Right hindlimb (tissue), 1 donor: ENCODE measurements at places on chromosomes 1 and 21.

DNA sequence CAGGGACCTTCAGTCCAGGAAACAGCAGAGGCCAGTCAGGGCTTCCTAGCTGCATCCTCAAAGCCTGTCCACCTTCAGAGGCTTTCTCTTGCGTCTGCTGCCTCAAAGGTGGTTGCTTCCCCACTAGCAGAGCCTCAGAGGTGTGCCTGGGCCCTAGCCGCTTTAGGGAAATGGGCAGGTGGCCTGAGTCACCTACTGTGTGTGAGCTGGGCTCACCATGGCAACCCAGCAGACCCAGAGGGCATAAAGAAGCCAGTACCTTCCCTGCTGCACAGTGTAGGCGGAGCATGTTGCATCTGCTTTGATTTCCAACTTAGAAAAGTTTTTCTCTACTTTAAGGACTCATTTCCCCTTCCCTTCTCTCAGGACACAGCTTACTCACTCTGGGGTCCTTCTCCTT is 12.5 kb downstream of the SLC9A1 start:
- no peak for DNase-seq

DNA sequence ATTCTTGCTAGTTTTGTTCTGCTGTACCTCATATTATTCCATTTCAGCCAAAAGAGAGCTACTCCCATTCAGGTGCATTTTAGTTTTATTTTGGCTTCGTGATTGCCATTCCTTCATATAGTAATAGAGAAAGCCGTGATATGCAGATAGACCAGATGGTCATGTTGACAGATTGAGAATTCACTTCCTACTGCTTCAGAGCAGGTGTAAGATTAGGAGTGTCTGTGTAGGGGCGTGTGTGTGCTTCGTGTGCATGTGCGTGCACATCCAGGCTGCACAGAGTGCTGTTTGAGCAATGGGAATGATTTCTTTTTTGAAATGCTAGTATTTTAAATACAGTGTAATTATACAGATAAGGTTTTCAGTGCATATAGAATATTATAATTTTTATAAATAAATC is 10.3 kb downstream of the NFIA start:
- DNase-seq, result no peak

- no peak for DNase-seq
These were observed 87.4 kb upstream of the TMEM51 start for GRCh38 chr1:15066191-15066590.

GRCh38 chr1:119884711-119885110 is 11.6 kb downstream of the ADAM30 start:
- DNase-seq, result no peak

DNA sequence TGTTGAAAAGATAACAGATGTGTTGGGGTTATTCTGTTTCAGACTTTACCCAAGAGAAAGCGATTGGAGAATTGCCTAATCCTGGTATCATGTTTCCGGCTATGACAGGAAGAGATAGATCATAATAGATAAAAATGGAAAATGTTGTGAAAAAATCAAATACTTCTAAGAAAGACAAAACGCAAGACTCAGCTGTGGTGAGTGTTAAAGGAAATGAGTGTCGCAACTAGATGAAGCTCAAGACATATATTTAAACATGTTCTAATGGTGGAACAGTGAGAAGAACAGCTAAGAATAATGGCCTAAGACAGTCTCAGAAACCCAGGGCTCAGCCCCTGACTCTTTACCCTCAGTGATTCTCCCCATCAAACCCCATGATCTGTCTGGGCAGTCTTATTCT is 426.7 kb upstream of the RUNX1 start:
- no peak for DNase-seq

DNA sequence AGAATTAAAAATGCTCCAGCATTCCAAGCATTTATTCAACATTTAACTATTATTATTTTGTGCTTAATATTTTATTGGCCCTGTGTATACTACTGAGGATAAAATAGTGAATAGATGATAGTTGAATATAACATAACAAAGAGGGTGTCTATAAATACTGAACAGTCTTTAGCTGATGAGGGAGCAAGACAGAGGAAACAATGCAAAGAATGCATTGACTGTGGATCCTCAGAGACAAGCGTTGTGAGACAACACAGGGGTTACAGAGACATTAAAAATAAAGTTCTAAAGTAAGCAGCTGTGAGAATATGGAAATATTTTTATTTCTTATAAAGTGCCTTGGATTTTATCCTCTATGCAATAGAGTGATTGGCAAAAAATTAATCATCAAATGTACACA is 1133.1 kb downstream of the PLA2G4A start:
- DNase-seq, result no peak

DNA sequence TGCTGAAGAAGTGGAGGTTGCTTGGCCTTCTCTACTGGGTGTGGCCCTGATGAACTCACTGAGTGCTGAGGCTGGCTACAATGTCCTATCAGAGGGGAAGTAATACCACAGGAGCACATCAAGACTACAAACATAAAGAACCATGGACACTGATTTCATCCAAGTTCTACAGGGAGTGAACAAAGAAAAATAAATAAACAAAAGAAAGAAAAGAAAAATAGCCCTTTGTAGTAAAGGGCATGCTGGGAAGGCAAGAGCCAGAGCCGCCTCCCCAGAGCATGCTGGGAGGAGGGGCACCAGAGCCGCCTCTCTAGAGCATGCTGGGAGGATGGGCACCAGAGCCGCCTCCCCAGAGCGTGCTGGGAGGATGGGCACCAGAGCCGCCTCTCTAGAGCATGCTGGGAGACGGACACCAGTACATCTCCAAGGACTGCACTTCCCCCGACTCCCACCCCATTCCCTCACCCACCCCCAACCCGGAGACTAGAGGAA is 65.9 kb downstream of the LAMC2 start:
- no peak for DNase-seq

GRCh38 chr1:209755926-209756614 is at the start of gene TRAF3IP3:
TRAF3IP3 (plus strand) TSS chr1:209756053; CDS start chr1:209760040, 3,987 bp downstream.
- DNase-seq, result no peak

- DNase-seq, result no peak
These were observed 74.4 kb upstream of the GRIK3 start for GRCh38 chr1:37108596-37109188.

- no peak for DNase-seq
These were observed 83.6 kb upstream of the NRIP1 start for GRCh38 chr21:15148437-15148836.

GRCh38 chr21:14768042-14768441 is 221.9 kb upstream of the SAMSN1 start:
- DNase-seq, result no peak

DNA sequence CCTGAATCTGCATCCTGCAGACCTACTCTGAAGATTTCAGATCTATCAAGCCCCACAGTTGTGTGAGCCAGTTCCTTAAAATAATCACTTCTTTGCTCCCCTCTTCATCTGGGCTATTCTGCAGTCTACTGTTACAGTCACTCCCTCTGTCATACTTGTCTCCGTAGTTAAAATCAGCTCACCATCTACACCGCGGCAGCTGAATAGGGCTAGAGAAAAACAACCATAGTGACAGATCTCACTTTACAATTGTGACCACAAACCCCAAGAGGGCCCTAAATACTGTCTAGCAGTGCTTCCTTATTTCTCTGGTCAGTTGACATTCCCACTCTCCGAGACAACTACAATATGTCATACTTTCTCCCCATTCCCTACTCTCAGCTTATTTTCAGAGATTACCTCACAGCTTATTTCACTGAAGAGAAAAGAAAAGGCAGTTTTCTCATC is 12.9 kb downstream of the DESI2 start:
- peak; percentile 48 for DNase-seq

- peak; percentile 58 for DNase-seq
These were observed 24.4 kb downstream of the FOXO6 start for GRCh38 chr1:41385398-41386195.

DNA sequence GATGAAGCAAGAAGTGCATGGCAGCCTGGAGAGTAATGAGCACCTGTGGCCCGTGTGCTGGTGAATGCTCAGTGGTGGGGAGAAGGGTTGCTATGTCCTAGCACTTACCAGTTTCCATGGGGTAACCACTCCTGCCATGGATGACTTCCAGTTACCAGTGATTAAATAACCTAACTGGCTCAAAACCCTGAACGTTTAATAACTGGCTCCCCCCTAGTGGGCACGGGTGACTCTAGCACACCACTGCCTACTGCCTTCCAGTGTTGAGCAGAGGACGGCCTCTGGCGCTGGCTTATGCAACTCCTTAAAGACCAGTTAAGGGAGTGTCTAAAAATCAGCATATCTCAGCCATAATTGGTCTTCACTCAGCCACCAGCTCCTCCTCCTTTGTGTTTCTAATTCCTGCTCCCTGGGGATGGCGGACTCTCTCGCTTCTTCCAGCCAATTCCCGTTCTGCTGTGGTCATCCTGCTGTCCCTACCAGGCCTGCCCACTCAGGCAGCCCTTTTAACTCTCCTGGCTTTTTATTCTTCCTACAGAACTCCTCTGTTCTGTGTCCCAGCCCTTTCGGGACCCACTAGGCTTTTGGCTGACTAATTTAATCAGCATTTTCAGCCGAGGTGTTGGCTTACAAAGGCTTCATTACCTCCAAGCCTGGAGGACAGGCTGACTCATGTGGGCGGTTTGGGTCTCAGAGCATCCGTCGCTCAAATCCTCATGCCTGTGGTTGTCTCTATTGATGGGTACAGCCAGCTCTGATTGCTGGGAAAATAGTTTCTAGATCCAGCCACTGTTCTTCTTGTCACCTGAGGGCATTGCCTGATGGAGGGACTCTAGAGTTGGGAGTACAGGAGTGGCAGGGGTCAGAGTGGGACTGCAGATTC is 332.4 kb downstream of the CAMTA1 start:
- peak; percentile 56 for DNase-seq

DNA sequence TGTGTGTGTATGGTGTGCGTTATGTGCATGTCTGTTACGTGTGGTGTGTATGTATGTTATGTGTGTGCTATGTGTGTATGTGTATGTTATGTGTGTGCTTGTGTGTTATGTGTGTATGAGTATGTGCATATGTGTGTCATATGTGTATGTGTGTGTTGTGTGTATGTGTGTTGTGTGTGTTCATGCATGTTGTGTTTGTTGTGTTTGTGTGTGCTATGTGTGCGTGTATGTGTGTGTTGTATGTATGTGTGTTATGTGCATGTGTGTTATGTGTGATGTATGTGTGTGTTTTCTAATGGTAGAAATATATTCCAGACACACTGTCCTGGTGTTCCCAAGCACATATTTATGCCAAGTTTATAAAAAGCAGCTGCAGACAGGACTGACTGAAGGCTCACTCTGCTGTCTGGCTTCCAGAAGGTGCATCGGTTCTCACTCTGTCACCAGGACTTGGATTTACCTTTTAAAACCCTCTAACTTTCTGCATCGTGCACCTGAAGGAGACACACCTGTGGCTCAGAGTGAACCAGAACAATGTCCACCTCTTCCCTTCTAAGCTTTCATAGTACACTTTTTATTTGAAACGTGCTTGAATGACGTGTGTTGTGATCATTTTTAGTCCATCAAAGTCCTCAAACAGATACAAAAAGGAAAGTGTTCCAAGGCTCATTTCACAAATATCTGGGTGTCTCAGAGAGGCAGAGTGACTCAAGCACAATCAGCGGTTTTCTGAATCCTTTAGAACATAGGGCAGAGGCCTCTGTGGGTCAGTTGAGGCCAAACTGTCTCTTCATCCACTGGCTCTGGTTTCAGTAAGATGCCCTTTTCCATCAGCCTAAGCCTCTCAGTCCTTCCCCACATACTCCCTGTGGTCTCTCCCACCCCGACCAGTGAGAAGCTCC is 49.9 kb downstream of the TOMM20 start:
- DNase-seq, result no peak

DNA sequence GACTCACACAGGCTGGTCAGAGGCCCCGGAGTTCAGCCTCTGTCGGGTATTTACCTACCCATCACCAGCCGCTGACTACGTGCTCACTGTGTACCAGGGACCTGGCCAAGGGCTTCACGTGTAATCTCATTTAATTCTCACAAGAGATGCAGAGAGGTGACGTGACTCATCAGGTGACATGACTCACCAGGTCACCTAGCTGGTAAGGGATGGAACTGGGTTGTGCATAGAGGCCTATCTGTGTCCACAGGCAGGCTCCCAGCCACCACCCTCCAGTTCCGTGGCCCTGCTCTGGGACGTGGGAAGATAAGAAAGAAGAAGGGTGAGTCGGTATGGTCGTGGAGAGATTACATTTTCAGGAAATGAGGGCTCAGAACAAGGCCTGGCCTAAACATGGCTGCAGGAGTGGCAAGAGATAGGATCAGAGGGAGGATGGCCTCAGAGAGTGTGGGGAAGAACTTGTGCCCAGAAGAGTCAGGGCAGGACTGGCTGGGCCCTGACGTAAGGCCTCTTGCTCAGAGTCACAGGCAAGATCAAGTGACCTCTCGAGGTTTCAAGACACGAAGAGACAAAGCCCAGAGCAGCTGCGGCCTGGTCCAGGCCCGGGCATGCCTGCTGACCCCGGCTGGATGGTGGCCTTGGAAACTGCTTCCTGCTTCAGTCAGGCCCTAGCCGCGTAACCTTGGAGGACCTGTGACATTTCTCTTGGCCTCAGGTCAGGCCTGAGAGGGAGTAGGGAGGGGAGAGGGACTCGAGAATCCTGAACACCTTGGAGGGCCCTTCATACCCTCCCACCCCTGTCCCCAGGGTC is 52.7 kb upstream of the WASF2 start:
- DNase-seq, result no peak

DNA sequence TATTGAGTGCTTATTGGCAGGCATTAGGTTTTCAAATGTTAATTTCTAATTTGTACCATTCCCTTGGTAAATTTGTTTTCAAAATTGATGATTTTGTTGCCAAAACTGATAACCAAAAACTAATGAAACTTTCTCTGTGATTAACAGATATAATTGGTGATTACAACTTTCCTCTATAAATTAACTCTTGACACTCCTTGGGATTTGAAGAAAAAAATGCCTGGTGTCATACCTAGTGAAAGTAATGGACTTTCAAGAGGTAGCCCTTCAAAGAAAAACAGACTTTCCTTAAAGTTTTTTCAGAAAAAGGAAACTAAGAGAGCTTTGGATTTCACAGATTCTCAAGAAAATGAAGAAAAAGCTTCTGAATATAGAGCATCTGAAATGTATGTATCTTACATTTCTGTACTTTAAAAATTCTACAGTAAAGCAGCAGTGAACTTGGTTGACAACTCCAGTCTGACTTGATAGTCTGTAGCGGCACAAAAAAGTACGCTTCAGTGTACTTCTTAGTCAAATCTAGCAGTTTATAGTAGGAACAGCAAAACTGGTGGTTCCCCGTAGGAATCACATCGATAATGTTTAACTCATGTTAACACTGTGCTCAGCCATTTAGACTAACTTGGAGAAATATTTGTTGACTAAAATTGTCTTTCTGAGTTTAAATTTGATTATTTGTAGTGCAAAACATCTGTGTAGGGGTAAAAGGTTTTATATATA is 3.0 kb downstream of the USP1 start:
- DNase-seq, result no peak

- no peak for DNase-seq
These were observed 25.4 kb downstream of the FMN2 start for GRCh38 chr1:240116831-240117769.

- DNase-seq, result no peak
These were observed 81.2 kb downstream of the KCNN3 start for GRCh38 chr1:154788886-154789285.

DNA sequence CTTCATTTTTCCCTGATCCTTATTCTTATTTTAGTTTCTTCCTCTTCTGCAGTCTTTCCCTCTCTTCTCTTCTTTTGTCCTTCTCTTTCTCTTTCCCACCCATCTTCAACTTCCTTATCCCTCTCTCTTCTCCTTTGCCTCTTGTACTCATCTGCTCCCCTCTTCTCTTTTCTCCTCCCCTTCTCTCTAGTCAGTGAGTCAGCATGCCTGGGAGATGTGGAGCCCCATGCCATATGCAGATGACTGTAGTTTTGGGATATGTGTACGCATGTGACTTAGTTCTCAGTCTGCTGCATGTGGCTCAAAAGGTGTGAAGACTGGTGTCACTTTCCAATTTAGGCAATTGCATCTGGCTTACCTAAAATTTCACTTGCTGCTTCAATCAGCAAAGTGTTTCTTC is 10.4 kb downstream of the DNAJC6 start:
- DNase-seq, result no peak
